ENCODE measurements at places on chromosomes 1 and 21.

DNA sequence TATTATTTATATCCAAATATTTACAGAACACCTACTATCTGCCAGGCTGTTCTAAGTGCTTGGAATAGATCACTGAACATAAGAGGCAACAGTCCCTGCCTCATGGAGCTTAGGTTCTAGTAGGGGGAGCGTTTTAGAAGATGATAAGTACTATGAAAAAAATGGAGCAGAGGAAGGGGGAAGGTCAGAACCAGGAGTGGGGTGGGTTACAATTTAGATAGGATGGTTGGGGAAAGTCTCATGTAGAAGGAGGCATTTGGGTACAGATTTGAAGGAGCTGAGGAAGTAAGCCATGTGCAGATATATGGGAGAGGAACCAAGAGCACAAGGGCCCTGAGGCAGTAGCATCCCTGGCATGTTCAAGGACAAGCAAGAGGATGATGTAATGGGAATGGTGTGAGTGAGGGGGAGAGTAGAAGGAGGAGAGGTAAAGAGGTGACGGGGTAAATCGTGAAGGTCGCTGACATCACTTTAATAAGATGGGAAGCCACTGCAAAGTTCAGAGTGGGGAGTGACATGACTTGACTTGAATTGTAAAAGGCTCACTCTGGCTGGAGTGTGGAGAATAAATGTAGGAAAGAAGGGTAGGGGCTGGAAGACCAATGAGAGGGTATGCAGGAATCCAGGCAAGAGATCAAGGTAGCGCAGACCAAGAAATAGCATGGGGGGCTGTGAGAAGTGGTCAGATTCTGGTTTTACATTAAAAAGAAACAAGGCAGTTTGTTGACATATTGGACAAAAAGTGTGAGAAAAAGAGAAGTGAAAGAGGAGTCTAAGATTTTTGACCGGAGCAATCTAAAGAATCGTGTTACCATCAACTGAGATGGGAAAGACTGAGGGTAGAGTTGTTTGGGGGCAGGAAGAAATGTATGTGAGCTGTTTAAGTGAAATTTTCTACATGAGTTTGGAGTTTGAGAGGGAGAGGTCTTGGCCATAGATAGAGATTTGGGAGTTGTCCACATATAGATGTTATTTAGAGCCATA, 92.6 kb downstream of the LPAR3 start:
- H3K27ac ChIP-seq: no peak overlapping the region
- no peak overlapping the region for H3K4me3 ChIP-seq
- H3K4me1 ChIP-seq: peaks cover 9% of the 10 kb centered on the region
- no peak for DNase-seq
- H3K36me3 ChIP-seq: no peaks in the 10 kb centered on the region

- H3K27me3 ChIP-seq: no peaks in the 10 kb centered on the region
- no peaks in the 10 kb centered on the region for H3K36me3 ChIP-seq
- no peak overlapping the region for H3K27ac ChIP-seq
- H3K4me1 ChIP-seq: no peaks in the 10 kb centered on the region
Measured at GRCh38 chr1:224047538-224047937, 66.4 kb upstream of the FBXO28 start.

DNA sequence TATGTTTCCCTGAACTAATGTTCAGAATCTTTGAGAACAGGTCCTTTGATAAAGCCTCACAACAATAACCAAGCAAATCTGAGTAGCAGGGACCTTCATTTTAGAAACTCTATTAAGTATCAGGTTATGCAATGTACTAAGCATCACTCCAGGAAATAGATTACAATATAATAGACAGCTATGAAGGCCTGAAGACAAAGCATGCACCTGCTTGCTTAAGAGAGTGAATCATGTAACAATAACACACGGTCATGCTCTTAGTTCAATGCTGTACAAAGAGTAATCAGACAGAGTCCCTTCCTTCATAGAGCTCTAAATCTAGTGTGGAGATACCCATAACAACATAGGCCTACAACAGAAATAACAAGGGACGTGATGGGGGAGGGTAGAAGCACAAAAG, 8.1 kb upstream of the CMPK1 start:
- no peak overlapping the region for H3K4me3 ChIP-seq
- DNase-seq: no peak
- peaks cover 7% of the 10 kb centered on the region for H3K4me1 ChIP-seq
- H3K27me3 ChIP-seq: no peaks in the 10 kb centered on the region
- H3K36me3 ChIP-seq: no peaks in the 10 kb centered on the region

DNA sequence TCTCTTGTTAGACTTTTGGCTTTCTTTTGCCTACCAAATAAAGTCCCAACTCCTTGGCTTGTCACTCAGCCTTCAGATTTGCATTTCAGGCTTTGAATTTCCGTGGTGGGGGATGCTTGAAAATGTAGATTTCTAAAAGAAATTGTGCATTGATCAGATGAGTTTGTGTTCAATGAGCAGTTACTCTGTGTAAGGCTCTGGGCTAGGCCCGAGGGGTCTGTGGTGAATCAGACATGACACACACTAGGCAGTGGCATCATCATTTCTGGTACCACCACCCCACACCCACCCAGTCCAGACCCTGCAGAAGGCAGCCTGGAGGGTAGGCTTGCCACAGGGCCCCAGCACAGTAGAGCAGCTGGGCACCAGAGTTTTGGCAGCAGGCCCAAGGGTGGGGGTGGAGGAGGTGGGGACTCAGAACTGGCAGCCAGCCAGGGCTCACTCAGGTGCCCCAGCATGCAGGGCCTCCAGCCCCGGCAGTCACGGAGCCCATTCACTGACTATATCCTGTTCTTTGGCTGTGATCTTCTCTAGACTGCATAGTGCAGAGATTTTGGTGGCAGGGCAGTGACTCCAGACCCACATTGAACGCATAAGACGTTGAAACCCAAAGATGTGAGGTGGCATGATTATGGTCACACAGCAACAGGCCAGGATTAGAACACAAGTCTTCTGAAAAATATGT, 97.2 kb upstream of the ARTN start:
- no peaks in the 10 kb centered on the region for H3K27me3 ChIP-seq
- peak; percentile 64 for DNase-seq
- peaks cover 6% of the 10 kb centered on the region for H3K36me3 ChIP-seq
- H3K4me1 ChIP-seq: peaks cover 36% of the 10 kb centered on the region
- H3K27ac ChIP-seq: peak overlapping the region; percentile 32

DNA sequence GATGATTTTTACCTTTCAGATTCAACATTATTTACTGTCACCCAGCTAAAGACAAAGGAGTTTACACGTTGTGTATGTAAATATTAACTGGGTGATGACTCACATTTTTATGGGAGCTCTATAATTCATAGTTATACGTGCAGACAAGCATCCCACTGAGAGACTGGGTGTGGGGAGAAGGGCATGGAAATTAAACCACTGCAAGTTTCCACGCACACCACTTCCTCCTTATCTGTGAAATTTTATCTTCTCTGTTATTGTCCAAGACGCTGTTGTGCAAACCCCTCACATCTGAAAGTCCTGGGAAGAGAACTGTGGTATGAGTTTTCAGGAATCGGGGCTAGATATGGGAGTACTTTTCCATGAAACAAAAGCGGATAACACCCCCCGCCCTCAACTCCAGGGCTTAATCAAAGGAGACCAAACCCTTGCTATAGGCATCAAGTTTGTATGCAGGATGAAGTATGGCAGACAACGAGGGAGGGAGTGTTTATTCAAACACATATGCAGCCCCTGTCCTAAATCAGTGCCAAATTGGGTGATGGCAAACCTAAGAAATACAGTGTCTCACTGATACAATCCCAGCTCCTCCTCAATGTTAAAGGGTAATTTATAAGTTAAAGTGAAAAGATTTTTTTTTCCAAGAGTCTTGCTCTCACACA, 23.3 kb upstream of the DPT start:
- H3K4me3 ChIP-seq: no peak overlapping the region
- DNase-seq: no peak
- H3K27me3 ChIP-seq: no peaks in the 10 kb centered on the region
- no peak overlapping the region for H3K27ac ChIP-seq
- no peaks in the 10 kb centered on the region for H3K36me3 ChIP-seq

GRCh38 chr1:19622204-19622603, 21.9 kb upstream of the NBL1 start:
- H3K27me3 ChIP-seq: no peaks in the 10 kb centered on the region
- no peak overlapping the region for H3K4me3 ChIP-seq
- no peak overlapping the region for H3K27ac ChIP-seq
- DNase-seq: no peak
- peaks cover 40% of the 10 kb centered on the region for H3K4me1 ChIP-seq

DNA sequence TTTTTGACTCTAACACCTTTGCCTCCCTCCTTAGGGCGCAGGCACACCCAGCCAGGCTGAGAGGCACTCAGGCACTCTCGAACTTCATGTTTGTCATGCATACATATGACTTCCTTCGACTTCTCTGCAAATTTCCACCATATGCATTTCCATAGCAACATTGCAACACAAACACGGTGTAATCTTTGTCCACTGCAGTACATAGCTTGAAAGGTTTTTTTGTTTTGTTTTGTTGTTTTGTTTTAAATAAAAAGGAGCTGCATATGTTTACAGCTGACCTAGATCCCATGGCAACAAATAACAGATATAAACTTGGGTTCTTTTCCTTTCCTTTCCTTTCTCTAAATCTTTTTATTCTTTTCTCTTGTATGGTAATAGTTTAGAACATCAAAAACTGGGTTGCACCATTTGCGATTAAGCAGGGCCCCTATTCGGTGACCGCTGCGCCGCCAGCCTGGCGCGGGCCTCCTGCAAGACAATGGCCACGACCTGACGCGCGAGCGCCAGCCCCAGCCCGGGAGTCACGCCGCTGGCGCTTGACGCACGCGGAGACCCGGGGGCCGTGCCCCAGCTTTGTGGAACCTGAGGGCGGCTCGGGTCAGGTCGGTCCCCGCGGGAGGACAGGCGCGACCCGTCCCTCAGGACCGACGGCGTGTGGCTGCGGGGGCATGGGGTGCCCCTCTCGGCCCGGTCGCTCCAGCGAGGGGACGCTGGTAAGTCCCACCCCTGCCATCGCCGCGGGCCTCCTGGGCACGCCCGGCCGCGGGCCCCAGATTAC, 35.2 kb downstream of the CCN1 start:
- DNase-seq: no peak
- no peak overlapping the region for H3K27ac ChIP-seq
- H3K4me1 ChIP-seq: peaks cover 29% of the 10 kb centered on the region
- no peaks in the 10 kb centered on the region for H3K27me3 ChIP-seq
- no peaks in the 10 kb centered on the region for H3K36me3 ChIP-seq
- H3K4me3 ChIP-seq: no peak overlapping the region
